ENCODE measurements at places on chromosomes 7 and 10.

DNA sequence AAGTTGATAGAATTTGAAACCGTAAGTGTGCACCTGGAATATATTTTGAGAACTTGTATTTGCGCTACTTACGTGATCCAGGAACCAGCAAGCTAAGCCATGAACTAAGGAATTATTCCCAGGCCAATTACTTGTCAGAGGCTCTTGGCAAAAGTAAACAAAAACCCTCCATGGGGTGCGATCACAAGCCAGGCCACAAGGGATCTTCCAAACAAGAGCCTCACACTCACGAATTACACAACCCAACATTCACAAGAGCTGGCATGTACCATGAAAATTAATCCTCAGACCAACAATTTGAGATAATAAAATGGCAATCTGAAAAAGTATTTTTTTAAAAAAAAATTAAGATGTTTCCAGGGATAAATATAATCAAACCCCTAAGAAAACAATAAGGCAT is 467.0 kb upstream of the AKR1E2 start:
- no peak for DNase-seq

DNA sequence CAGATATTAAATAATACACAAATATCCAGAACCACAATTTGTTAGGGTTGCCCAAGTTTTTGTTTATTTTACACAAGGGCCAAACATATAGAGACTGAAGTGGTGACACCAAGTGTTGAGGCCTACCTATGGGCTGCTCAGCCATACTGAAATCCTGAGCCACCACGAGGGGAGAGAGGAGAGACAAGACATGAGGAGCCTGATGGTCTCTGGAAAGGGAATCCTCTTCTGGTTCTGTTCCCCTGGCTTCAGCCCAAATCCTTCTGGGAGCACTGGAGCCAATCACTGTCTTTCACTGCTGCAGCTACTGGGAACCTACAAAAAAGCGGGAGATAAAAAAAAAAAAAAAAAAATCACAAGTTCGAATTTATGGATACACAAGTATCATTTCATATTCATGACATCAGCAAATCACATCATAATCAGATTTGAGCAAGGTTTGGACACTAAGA is 1.9 kb downstream of the SKIDA1 start:
- DNase-seq, result no peak

GRCh38 chr7:159281573-159281972 is 136.9 kb upstream of the VIPR2 start:
- DNase-seq, result no peak

DNA sequence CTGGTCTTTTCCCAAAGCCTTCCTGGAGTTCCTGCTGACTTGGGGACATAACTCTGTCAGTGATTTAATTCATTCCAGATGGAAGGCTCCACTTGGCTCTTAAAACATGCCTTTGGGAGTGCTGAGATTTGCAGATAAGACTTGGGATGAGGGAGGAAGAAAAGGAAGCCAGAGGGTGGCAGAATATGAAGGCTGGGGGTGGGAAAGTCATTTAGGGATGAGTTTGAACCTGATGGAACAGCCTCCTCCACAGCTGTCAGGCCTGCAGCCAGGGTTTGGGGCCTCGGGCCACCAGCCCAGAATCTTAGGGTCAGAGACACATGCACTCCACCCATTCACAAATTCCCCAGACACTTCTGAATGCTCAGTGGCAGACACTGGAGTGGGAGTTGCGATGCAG is 28.4 kb upstream of the EIF5AL1 start:
- DNase-seq, result no peak

DNA sequence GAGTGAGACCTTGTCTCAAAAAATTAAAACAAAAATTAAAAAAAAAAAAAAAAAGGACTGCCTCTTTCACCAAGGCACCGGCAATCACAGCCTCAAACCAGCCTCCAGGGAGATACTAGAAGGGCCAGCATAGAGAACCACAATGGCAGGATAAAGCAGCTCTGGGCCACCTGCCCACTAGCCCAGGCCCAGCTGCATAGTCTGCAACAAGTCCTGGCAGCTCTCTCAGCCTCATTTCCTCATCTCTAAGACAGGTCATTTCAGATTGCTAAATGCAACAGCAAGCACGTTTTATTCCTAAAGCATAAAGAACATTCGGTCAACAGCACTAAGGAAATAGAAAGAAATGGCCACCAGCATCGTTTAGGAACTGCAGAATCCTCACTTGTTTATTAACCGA is 28.8 kb downstream of the XPNPEP1 start:
- DNase-seq, result no peak

DNA sequence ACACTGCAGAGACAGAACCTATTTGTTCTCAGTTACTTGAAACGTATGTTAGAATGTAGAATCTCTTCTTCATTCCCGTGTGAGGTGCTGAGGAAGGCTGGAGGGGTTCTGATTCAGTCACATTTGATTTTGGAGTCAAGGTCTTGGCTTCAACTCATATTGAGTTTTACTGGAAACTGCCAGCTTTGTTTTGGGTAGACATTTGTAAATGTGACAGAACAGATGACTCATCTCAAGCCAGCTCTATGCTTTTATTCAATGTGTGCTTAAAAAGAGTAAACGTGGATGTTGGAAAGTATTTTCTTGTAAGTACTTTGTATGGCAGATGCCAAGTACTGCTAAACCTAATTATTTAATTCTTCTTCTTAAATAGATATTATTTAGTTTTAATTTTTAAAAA is 780.8 kb upstream of the C7orf33 start:
- DNase-seq, result no peak

DNA sequence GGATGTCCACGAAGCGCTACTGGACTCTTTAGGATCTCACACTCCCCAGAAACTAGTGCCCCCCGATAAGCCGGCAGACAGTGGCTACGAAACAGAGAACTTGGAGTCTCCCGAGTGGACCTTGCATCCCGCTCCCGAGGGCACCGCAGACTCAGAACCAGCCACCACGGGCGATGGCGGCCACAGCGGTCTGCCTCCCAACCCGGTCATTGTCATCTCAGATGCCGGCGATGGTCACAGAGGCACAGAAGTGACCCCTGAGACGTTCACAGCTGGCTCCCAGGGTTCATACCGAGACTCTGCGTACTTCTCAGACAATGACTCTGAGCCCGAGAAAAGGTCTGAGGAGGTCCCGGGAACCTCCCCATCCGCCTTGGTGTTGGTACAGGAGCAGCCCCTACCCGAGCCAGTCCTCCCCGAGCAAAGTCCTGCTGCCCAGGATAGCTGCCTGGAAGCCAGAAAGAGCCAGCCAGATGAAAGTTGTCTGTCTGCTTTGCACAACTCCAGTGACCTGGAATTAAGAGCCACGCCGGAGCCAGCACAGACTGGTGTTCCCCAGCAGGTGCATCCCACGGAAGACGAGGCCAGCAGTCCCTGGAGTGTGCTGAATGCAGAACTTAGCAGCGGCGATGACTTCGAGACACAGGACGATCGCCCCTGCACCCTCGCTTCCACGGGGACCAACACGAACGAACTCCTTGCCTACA is 17.6 kb upstream of the BHLHA15 start:
- no peak for DNase-seq

- DNase-seq, result peak; percentile 78
Observed at GRCh38 chr7:131556053-131556908, at the start of gene PODXL. Gene PODXL, minus strand, starts transcription at chr7:131556628. Its CDS starts 269 bp downstream, at chr7:131556359.

DNA sequence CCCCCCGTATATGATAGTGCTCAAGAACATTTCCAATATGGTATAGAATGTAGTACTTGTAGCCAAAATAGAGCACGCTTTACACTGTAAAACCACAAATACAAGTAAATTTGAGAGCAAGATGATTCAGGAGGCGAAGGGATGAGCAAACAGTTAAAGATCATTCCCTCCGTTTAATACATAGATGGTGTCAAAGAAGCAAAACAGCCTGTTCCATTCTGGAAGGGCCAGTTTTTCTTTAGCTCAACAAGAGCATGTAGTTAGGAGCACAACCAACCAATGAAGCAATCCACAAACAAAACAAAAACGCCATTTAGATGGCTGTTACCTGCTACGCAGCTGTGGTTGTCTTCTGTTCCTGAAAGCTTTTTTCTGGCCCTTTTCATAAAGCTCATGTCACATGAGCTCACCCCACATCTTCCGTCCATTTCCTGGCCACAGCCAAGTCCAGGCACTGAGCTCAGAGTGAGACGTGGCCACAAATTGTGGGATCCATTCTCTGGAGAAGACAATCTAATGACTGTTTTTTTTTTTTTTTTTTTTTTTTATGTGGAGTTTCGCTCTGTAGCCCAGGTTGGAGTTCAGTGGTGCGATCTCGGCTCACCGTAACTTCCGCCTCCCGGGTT is 185.6 kb downstream of the FANK1 start:
- DNase-seq, result no peak

- no peak for DNase-seq
Observed at GRCh38 chr10:33535866-33536265, 201.4 kb upstream of the NRP1 start.

DNA sequence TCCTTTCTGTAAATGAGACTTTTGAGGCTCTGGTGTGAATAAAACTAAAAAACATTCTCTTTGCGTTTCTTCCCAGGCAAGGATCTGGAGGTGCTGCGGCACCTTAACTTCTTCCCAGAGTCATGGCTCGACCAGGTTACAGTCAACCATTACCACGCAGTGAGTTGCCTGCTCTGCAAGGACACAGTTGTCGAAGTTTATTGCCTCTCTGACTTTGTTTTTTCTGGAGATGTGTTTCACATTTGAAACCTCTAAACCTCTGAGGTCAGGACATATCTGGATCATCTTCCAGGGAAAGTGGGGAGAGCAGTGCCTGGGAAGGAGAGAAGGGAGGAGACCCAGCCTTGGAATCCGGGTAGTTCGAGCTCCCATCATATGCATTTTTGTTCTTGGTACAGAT is 43.4 kb upstream of the PLEKHA1 start:
- no peak for DNase-seq

DNA sequence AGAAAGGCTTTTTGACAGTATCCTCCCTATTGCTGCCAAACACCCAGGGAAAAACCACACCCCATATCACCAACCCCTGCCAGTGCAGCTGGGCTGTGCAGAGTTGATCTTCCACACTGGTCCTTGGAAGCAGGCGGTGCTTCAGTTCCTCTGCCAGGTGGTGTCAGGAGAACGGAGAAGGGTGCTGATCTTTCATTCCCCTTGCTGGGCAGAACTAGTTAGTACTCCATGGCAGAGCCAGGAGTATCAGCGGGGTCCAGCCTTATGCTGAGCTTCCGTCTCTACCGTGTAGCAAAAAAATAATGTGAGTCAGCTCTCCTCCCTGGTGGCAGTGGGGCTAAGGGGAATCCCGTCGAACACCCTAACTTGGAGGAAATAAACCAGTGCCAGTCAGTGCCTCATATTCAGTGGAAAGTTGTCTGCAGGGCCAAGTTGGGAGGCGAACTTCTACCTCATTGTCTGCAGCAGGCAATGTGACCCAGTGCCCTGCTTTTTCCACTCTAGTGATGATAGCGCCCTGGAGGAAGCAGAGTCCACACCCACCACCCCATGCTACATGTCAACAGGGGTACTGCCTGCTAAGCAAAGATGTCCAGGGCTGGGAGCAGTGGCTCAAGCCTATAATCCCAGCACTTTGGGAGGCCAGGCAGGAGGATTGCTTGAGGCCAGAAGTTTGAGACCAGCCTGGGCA is 175.4 kb downstream of the AUTS2 start:
- no peak for DNase-seq

GRCh38 chr10:36023939-36024338 is 381.8 kb upstream of the FZD8 start:
- DNase-seq, result peak; percentile 83

DNA sequence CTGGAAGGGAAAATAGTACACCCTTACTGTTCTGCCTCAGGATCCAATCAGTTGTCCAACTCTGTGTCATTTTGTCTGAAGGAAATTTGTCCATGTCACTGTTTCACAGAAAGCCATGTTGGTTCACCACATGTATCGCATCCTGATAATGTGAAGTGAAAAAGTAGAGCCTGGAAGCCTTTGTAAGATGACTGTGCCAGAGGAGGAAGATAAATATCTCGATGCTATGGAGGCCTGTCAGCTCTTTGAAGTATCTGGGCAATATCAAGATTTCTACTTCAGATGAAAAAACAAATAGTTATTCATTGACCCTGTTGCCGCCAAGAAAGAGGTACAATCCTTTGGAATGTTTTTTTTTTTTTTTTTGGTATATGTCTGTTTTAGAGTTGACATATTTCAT is 270.5 kb downstream of the PHF14 start:
- DNase-seq, result no peak

All from HT1080 (cell line).